ENCODE measurements at places on chromosomes 12 and 14.
A peak's percentile ranks its signal among the peaks of the same experiment; 100 is the strongest.

- H3K36me3 ChIP-seq, result no peaks in the 10 kb centered on the region
- H3K27me3 ChIP-seq, result no peaks in the 10 kb centered on the region
- DNase-seq, result peak; percentile 27
- H3K27ac ChIP-seq, result peak overlapping the region; percentile 48
Measured at GRCh38 chr12:6435961-6436715, 8.6 kb upstream of the CD27 start.

- no peaks in the 10 kb centered on the region for H3K36me3 ChIP-seq
- DNase-seq, result no peak
- H3K4me1 ChIP-seq, result peaks cover 1% of the 10 kb centered on the region
- H3K27me3 ChIP-seq, result peaks cover 29% of the 10 kb centered on the region
- no peak overlapping the region for H3K27ac ChIP-seq
Measured at GRCh38 chr12:72010356-72010755, 71.7 kb downstream of the TPH2 start.

DNA sequence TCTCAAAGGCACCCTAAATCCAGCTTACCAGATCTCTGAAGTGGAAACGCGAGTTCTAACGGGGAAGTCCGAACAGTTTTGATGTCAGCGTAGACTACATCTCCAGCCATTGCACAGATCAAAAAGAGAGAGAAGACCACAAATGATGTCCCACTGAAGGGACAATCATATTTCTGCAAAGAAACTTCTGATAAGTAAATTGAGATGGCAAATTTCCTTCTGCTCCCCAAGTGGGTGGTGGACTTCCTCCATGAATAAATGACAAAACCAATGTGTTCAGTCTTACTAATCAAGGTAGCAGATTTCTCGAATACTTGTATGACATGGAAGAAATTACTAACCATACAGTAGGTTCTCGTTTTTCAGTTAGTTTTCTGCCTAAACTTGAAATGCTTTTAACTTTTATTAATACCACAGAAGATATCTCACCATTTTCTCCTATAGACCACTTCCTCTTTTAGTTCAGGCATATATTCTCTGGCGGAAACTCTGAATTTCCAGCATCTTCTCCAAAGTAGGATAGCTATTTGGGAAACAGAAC is at the start of gene CLECL1:
Gene CLECL1 (minus strand): TSS at position 177 of the 541 bp plus-strand sequence.
- H3K36me3 ChIP-seq, result peaks cover 3% of the 10 kb centered on the region
- DNase-seq, result no peak
- H3K27ac ChIP-seq, result peak within 1 kb of the TSS; percentile 91
- peaks cover 71% of the 10 kb centered on the region for H3K4me1 ChIP-seq
- H3K4me3 ChIP-seq, result peak within 1 kb of the TSS; percentile 77

- no peak overlapping the region for H3K27ac ChIP-seq
- DNase-seq, result no peak
- peaks cover 6% of the 10 kb centered on the region for H3K36me3 ChIP-seq
- no peaks in the 10 kb centered on the region for H3K4me1 ChIP-seq
Measured at GRCh38 chr12:12872139-12872933, 19.0 kb upstream of the GPRC5A start.
